ENCODE measurements at places on chromosomes 3 and 15. TPM values are rescaled to one million over a fixed set of nuclear protein-coding genes. Genes with fewer than 3 reads are reported as not detected.

The RTP3 gene
- not detected for total RNA-seq

DNA sequence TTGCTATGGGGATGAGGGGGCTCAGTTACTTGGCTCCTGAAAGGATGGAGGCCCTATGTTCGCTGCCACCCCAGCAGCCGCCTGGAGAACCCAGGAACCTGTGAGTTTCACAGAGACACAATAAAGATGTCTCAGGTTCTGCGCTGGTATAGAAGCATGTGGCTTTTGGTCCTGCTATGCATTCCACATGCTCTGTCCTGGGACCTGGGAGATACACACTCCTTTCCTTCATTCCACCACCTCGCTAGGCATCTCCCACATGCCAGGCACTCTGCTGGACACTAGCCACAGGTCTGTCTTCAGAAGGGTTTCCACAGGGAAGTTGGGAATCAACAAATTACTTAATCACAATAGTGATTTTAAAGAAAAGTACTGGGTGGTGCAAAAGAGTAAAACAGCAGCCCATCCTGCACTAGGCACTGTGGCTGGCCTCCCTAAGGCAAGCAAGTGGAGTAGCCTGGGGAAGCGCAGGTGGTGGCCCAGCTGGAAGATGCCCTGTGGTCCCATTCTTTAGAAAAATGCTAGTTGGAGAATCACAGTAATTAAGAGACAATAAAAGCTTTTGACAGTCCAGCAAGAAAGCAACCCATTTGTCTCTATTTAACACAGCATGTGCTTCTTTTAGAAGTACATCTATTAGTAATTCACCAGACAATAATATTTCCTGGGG lies 408.9 kb upstream of the WNT5A start:
- no peaks in the 10 kb centered on the region for H3K36me3 ChIP-seq
- no peak overlapping the region for H3K4me3 ChIP-seq
- DNase-seq = no peak
- H3K27me3 ChIP-seq = no peaks in the 10 kb centered on the region

The SLC12A1 gene
- total RNA-seq = not detected

- DNase-seq = no peak
- no peaks in the 10 kb centered on the region for H3K36me3 ChIP-seq
- H3K4me1 ChIP-seq = no peaks in the 10 kb centered on the region
- peaks cover 8% of the 10 kb centered on the region for H3K27me3 ChIP-seq
Measured at GRCh38 chr3:17877299-17877698, 134.9 kb upstream of the TBC1D5 start.

GRCh38 chr3:46062679-46063078 lies 35.4 kb upstream of the XCR1 start:
- H3K36me3 ChIP-seq = no peaks in the 10 kb centered on the region
- peaks cover 24% of the 10 kb centered on the region for H3K4me1 ChIP-seq
- no peak for DNase-seq
- no peak overlapping the region for H3K27ac ChIP-seq

DNA sequence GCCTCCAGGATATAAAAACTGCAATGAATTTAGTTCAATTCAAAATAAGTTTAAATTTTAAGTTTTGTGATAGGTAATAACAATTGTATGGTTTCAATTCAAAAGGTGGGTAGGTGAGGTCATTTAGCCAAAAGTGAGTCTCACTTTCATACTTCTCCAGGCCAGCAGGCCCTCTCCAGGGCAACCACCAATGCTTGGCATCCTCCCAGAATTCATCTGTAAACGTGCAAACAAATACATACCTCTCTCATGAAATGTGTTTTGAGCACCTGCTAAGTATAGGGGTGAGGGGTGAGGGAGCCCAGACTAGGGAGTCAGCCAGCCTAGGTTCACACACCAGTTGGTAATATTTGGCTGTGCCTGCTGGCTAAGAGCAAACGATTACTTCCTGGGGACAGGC lies 22.0 kb upstream of the RBSN start:
- no peak overlapping the region for H3K27ac ChIP-seq
- H3K36me3 ChIP-seq = no peaks in the 10 kb centered on the region
- H3K4me3 ChIP-seq = no peak overlapping the region
- DNase-seq = no peak

DNA sequence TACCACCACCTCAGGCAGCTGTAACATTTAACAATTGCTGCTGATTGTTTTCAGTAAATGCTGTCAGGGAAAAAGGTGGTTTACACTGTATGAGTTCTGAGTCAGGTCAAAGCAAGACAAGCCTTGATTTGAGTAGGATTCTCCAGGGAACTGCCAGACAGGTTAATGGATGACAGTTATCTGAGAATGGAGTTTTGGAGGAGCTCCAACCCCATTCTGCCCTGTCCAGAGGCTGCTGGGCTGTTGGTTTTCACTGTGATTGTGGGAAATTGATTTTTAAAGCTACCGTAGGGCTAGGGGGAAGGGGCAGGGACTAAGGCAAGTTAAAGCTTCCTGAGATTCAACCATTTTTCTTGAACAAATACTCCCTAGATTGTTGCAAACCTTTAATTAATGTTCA lies 39.9 kb downstream of the TICRR start:
- DNase-seq = no peak
- no peak overlapping the region for H3K4me3 ChIP-seq
- H3K4me1 ChIP-seq = peaks cover 4% of the 10 kb centered on the region
- H3K27me3 ChIP-seq = no peaks in the 10 kb centered on the region

DNA sequence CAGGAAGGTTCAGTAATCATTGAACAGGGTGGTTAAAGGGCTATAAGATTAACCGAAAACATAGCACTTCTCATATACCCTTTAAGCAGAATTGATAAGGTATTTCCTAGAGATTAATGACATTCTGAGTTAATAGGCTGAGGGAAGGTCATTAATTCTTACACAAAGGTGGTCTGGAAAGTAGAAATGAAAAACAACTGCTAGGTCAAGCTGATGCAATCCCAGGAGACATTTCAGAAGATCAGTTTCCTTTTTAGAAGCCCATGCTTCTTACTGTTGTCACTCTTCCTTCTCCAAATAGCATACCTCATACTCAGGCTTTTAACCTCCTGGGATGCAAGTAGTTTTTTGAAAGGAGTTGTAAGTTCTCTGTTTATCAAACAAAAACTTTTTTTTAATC lies 8.8 kb downstream of the FILIP1L start:
- no peaks in the 10 kb centered on the region for H3K27me3 ChIP-seq
- H3K4me1 ChIP-seq = peaks cover 46% of the 10 kb centered on the region
- H3K27ac ChIP-seq = peak overlapping the region; percentile 32
- H3K36me3 ChIP-seq = peaks cover 60% of the 10 kb centered on the region
- no peak overlapping the region for H3K4me3 ChIP-seq
- no peak for DNase-seq

DNA sequence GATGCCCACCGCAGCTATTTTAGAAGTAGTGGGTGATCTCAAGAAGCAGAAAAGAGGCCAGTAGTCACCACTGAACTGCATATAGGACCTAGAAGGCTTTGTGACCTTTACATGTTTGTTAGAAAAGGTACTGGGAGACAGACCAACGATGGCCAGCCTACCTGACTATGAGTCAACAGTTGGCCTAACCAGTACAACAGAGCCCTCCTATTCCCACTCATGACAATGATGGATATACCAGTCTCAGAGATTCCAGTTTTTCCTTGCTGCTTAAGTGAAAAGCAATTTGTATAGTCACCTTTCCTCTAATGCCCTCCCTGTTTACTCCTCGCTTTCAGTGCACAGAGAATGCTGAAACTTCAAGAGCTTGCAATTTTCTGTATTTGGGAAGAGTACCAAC lies 86.6 kb upstream of the PPIB start:
- DNase-seq = no peak
- peaks cover 48% of the 10 kb centered on the region for H3K4me1 ChIP-seq
- H3K4me3 ChIP-seq = no peak overlapping the region
- no peaks in the 10 kb centered on the region for H3K27me3 ChIP-seq

DNA sequence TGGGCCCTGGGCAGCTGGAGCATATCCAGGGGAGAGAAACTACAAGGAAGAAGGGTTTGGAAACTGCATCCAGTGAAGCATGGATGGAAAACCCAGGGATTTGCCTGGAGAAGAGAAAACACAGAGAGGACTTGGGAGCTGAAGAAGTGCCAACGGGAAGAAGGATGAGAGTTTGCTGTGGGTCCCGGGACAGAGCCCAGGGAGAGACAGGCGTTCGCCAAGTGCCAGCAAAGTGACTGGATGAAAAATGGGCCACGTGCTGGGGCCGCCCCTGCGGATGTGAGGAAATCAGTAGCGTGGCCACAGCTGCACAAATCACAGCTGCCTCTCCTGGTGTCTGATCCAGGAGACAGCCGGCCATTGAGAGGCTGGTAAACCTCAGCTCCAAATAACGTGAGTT lies 70.4 kb downstream of the HES1 start:
- no peak for DNase-seq
- H3K27me3 ChIP-seq = peaks cover 34% of the 10 kb centered on the region
- no peaks in the 10 kb centered on the region for H3K36me3 ChIP-seq
- H3K4me3 ChIP-seq = no peak overlapping the region
- H3K27ac ChIP-seq = no peak overlapping the region

- no peaks in the 10 kb centered on the region for H3K27me3 ChIP-seq
- no peaks in the 10 kb centered on the region for H3K4me1 ChIP-seq
- peaks cover 54% of the 10 kb centered on the region for H3K36me3 ChIP-seq
Measured at GRCh38 chr3:187722206-187722612, 19.9 kb upstream of the RTP2 start.

DNA sequence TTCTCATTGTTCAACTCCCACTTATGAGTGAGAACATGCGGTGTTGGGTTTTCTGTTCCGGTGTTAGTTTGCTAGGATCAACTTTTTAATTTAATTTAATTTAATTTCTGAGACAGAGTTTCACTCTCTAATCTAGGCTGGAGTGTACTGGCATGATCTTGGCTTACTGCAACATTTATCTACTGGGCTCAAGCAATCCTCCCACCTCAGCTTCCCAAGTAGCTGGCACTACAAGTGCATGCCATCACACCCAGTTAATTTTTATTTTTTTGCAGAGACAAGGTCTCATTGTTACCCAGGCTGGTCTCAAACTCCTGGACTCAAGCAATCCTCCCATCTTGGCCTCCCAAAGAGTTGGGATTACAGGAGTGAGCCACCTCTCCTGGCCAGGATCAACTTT lies 82.7 kb downstream of the GPR156 start:
- H3K4me1 ChIP-seq = no peaks in the 10 kb centered on the region
- DNase-seq = no peak
- H3K27me3 ChIP-seq = no peaks in the 10 kb centered on the region
- no peak overlapping the region for H3K27ac ChIP-seq
- H3K4me3 ChIP-seq = no peak overlapping the region
- no peaks in the 10 kb centered on the region for H3K36me3 ChIP-seq

DNA sequence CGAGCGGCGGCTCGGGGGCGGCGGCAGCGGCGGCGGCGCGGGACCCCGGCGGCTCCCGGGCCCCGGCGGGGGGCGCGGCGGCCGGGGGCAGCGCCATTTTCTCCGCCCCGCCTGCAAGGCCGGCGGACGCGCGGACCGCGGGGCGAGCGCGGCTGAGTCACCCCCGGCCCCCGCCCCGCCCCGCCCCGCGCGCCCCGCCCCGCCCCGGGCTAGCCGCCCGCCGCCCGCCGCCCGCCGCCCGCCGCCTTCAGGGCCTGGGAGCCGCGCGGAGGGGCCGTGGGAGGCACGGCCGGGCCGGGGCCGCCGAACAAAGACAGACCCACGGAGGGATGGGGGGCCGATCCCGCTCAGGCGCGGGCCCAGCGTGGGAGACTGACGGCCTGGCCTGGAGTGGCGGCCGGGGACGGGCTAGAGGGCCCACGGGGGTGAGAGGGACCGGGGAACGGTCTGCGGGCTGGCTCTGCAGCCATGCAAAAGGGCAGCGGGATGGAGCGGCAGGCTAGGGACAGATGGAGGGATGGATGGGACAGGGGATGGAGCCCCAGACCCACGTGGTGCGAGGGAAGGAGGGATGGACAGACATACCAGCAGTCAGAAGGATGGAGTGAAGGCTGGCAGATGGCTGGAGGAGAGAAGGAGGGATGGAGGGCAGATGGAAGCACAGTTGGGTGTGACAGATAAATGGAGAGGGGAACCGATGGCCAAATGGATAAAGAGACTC lies at the start of gene EIF4E3:
EIF4E3 (minus strand) TSS at position 132 of the 721 bp plus-strand sequence; CDS start at position 97, 35 bp downstream.
- H3K27ac ChIP-seq = peak within 1 kb of the TSS; percentile 89
- DNase-seq = peak; percentile 28
- H3K27me3 ChIP-seq = peaks cover 2% of the 10 kb centered on the region
- H3K36me3 ChIP-seq = peaks cover 18% of the 10 kb centered on the region

GRCh38 chr3:8503461-8503860 lies 1.8 kb downstream of the LMCD1 start:
- no peak overlapping the region for H3K27ac ChIP-seq
- H3K4me1 ChIP-seq = peaks cover 16% of the 10 kb centered on the region
- DNase-seq = no peak

- H3K36me3 ChIP-seq = no peaks in the 10 kb centered on the region
- no peak overlapping the region for H3K27ac ChIP-seq
- no peak overlapping the region for H3K4me3 ChIP-seq
- H3K4me1 ChIP-seq = peaks cover 4% of the 10 kb centered on the region
- H3K27me3 ChIP-seq = peaks cover 16% of the 10 kb centered on the region
Measured at GRCh38 chr3:155807823-155808222, 1.7 kb upstream of the C3orf33 start.

The SI gene
- total RNA-seq = not detected

DNA sequence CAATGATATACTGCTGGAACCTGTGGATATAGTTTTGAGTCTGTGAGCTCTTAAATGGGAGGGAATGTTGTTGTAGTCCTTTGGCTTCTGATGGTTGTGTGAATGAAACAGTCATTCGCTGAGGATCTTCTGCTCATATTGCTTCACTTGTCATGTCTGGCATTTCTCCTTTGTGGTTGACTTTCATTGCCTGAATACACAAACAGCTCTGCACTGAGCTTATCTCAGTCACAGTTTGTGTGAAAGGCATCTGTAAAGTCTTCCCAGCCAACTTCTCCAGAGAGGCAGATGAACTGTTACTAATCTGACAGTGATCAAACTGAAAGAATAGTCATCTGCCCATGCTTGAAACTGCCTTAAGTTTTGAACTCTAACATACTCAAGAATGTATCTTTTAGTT lies 59.8 kb downstream of the TMED3 start:
- H3K27me3 ChIP-seq = no peaks in the 10 kb centered on the region
- no peak overlapping the region for H3K27ac ChIP-seq
- no peaks in the 10 kb centered on the region for H3K36me3 ChIP-seq
- no peak for DNase-seq

The LSMEM2 gene
- not detected for total RNA-seq

GRCh38 chr3:97438131-97438530 lies 326.4 kb upstream of the ARL6 start:
- no peaks in the 10 kb centered on the region for H3K36me3 ChIP-seq
- no peak overlapping the region for H3K4me3 ChIP-seq
- no peaks in the 10 kb centered on the region for H3K4me1 ChIP-seq
- no peaks in the 10 kb centered on the region for H3K27me3 ChIP-seq
- DNase-seq = no peak
- H3K27ac ChIP-seq = no peak overlapping the region

- peaks cover 18% of the 10 kb centered on the region for H3K4me1 ChIP-seq
- no peak overlapping the region for H3K27ac ChIP-seq
Measured at GRCh38 chr15:41304149-41304770, 28.1 kb downstream of the OIP5 start.

- H3K4me3 ChIP-seq = no peak overlapping the region
- H3K4me1 ChIP-seq = peaks cover 10% of the 10 kb centered on the region
- no peaks in the 10 kb centered on the region for H3K27me3 ChIP-seq
Measured at GRCh38 chr3:67462187-67462586, 192.2 kb downstream of the SUCLG2 start.

The TMEM45A gene
- total RNA-seq = 0.96 TPM

GRCh38 chr3:42667096-42667522 lies 13.6 kb downstream of the ZBTB47 start:
- no peak for DNase-seq
- H3K4me1 ChIP-seq = no peaks in the 10 kb centered on the region
- H3K36me3 ChIP-seq = no peaks in the 10 kb centered on the region
- H3K4me3 ChIP-seq = no peak overlapping the region
- H3K27ac ChIP-seq = no peak overlapping the region
- peaks cover 2% of the 10 kb centered on the region for H3K27me3 ChIP-seq

The CCDC80 gene
- not detected for total RNA-seq
